ENCODE measurements at places on chromosomes 16 and 17.

- DNase-seq = no peak
Measured at GRCh38 chr17:50882851-50883250, 16.7 kb upstream of the TOB1 start.

GRCh38 chr17:81651692-81652091 lies 4.7 kb downstream of the PDE6G start:
- no peak for DNase-seq

DNA sequence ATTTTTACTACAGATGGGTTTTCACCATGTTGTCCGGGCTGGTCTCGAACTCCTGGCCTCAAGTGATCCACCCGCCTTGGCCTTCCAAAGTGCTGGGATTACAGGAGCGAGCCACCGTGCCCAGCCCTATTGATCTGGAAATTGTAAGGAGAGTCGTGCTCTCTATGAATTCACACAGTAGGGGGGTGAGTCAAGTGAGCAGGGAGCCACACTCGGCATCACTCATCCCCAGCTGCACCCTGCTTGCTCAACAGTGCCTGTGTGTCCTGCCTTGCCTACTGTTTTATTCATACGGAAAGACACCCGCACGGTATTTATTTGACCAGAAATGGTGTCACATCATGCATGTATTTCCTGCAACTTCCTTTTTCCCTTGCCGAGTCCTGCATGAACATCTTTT lies 157.2 kb upstream of the FOXF1 start:
- no peak for DNase-seq

GRCh38 chr17:70658317-70658716 lies 489.0 kb downstream of the KCNJ2 start:
- DNase-seq = no peak

- DNase-seq = no peak
Measured at GRCh38 chr17:60398227-60398959, 6.5 kb upstream of the USP32 start.

DNA sequence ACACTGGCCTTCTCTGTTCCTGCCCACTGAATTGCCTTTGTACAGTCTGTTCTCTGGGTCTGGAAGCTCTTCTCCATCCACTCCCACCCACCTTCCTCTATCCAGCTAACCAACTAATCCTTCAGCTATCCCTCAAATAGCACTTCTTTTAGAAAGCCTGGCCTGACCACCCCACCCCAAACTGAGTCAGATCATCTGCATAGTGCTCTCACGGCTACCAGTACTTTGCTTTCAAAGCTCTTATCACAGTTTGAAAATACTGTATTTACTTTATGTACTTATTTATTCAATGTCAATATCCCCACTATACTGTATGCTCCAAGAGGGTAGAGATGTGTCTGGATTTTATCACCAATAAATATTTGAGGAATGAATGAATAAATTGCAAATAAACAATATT lies 4.5 kb upstream of the CLDN7 start:
- DNase-seq = no peak

GRCh38 chr17:6476076-6476809 lies 32.0 kb downstream of the PIMREG start:
- DNase-seq = no peak

DNA sequence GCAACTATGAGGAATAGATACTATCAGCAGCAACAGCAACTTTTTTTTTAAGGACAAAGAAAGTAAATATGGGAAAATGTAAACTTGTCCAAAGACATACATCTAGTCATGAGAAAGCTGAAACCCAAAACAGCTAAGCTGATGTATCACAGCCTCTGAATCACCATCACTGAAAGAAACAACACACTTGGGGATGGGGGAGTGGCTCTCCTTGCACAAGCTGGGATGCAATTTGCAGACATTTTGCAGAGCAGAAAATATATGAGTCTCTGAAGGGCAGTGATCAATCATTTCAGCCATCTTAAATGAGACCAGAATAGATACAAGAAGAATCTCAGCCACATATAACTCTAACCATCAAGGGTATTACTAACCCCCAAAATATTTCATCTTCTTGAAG lies 79.1 kb downstream of the GRIN2A start:
- DNase-seq = no peak

- peak; percentile 99 for DNase-seq
Measured at GRCh38 chr17:1769822-1770477, 8.1 kb downstream of the SERPINF1 start.

- DNase-seq = no peak
Measured at GRCh38 chr17:10549096-10549842, at the start of gene MYH2. TSS of gene MYH2 (minus strand) at chr17:10549658. CDS start at chr17:10547920, 1,738 bp downstream.

GRCh38 chr16:85142771-85143211 lies 30.5 kb upstream of the CIBAR2 start:
- no peak for DNase-seq

DNA sequence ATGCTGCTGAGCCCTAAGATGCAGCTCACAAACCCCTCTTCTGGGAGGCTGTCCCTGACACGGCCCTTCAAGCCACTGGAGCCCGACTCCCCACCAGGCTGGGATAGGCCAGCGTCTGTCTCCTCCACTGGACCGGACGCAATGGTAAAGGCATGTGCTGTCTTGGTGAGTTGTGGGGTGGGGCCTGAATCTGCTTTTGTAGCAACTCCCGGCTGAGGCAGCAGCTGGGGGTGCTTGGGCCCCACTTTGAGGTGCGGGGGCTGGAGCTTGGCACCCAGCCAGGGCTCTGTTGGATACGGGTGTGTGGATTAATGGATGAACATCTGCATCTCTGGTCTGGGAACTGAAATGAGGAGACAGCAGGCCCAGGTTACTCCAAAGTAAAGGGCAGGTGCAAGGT lies 3.5 kb upstream of the NLRC3 start:
- DNase-seq = peak; percentile 66

GRCh38 chr16:4522051-4522581 lies 16.5 kb downstream of the CDIP1 start:
- DNase-seq = peak; percentile 98

GRCh38 chr17:62975206-62975605 lies 9.2 kb downstream of the TANC2 start:
- no peak for DNase-seq

All from NCI-H2171 treated with DMSO at 0.1 percent for 48 hours (cell line).